ENCODE measurements at places on chromosomes 16 and 17.

DNA sequence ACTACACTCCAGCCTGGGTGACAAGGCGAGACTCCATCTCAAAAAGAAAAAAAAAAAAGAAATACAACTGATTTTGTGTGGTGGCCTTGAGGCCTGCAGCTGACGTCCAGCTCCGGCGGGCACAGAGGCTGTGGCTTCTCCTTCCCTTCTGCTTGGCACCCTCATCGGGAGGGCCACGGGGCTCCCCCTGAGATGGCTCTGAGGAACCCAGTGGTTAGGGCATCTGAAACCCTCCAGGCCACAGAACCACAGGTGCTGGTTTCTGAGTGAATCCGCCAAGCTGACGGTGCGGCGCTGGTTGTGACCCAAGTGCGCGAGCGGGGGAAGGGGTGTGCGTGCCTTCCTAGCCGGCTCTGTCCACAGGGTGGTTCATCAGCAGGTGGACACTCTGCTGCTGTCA, 63.4 kb downstream of the LMF1 start:
- peaks cover 25% of the 10 kb centered on the region for H3K36me3 ChIP-seq
- H3K27me3 ChIP-seq: no peaks in the 10 kb centered on the region
- DNase-seq: no peak
- H3K27ac ChIP-seq: no peak overlapping the region
- H3K4me3 ChIP-seq: no peak overlapping the region

DNA sequence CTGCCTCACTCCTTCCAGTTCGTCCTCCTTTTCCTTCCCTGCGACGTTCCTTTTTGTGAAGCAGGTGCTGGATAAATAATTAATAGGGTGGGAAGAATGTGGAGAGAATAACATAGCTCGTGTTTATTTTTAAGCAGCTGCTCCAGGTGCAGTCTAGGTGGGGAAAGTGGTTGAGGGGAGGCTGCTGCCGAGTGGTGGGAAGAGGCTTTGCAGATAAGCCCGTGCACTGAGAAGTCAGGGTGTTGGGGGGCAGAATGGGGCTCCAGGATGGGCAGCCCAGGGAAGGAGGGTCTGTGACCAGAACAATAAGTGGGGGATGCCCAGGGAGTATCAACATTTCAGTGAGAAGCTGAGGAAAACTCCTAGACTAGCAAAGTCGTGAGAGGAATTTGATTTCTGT, 300.5 kb downstream of the CPPED1 start:
- no peaks in the 10 kb centered on the region for H3K27me3 ChIP-seq
- DNase-seq: no peak
- no peak overlapping the region for H3K4me3 ChIP-seq
- no peaks in the 10 kb centered on the region for H3K36me3 ChIP-seq
- peaks cover 23% of the 10 kb centered on the region for H3K4me1 ChIP-seq

DNA sequence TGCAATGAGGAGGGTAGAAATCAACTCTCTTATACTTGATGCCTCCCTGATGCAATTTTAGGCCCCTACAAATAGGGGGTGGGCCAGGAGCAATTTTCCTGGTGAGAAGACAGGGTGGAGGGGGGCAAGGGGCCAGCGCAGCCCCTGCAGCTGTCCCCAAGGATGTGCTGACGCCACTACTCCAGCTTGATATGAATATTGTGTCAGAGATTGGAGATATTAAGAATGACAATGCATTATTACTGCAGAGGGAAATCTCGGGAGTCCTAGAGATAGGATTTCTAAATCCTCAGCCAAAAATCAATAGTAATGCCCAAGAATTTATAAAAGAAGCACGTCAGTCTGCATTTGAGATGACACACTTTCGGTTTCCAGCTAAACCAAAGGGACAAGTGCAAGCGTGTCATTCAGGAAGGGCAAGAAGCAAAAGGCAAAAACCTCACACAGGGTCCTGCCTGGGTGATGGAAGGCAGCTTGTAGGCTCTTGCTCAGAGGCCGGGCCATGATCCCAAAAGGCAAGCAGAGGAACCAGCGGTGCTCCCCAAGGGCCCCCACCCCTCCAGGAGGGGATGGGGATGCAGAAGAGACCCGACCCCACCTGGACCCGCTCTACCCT, 178.8 kb downstream of the C16orf78 start:
- no peaks in the 10 kb centered on the region for H3K36me3 ChIP-seq
- no peak overlapping the region for H3K27ac ChIP-seq
- peaks cover 7% of the 10 kb centered on the region for H3K4me1 ChIP-seq
- H3K4me3 ChIP-seq: no peak overlapping the region
- no peaks in the 10 kb centered on the region for H3K27me3 ChIP-seq

DNA sequence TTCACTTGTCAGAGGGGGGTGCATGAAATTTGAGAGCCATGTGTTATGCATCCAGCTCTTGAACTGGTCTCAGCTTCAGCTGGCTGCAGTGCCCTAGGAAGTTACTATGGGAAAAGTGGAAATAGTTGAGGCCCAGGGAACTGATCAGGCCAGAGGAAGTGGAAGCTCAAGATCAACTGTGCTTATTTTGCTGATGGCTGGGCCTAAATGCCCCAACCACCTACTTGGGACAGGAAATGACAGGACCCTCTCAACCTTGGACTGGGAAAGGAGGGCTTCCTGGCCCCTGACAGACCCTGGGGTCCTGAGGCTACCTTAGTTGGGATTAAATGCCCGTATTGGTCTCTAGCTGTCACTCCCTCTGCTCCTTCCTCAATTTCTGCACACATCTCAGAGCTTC, 1.2 kb upstream of the TAOK2 start:
- peaks cover 31% of the 10 kb centered on the region for H3K36me3 ChIP-seq
- no peak overlapping the region for H3K27ac ChIP-seq
- H3K4me1 ChIP-seq: peaks cover 22% of the 10 kb centered on the region
- no peaks in the 10 kb centered on the region for H3K27me3 ChIP-seq
- H3K4me3 ChIP-seq: no peak overlapping the region

- H3K4me3 ChIP-seq: no peak overlapping the region
- H3K36me3 ChIP-seq: peaks cover 13% of the 10 kb centered on the region
- H3K27ac ChIP-seq: no peak overlapping the region
- no peak for DNase-seq
- no peaks in the 10 kb centered on the region for H3K27me3 ChIP-seq
Observed at GRCh38 chr16:20726661-20727060, 15.0 kb downstream of the THUMPD1 start.

GRCh38 chr16:8377864-8378263, 212.4 kb downstream of the TMEM114 start:
- DNase-seq: no peak
- H3K4me3 ChIP-seq: no peak overlapping the region
- peaks cover 2% of the 10 kb centered on the region for H3K36me3 ChIP-seq
- peaks cover 12% of the 10 kb centered on the region for H3K27me3 ChIP-seq
- peaks cover 1% of the 10 kb centered on the region for H3K4me1 ChIP-seq
- no peak overlapping the region for H3K27ac ChIP-seq

DNA sequence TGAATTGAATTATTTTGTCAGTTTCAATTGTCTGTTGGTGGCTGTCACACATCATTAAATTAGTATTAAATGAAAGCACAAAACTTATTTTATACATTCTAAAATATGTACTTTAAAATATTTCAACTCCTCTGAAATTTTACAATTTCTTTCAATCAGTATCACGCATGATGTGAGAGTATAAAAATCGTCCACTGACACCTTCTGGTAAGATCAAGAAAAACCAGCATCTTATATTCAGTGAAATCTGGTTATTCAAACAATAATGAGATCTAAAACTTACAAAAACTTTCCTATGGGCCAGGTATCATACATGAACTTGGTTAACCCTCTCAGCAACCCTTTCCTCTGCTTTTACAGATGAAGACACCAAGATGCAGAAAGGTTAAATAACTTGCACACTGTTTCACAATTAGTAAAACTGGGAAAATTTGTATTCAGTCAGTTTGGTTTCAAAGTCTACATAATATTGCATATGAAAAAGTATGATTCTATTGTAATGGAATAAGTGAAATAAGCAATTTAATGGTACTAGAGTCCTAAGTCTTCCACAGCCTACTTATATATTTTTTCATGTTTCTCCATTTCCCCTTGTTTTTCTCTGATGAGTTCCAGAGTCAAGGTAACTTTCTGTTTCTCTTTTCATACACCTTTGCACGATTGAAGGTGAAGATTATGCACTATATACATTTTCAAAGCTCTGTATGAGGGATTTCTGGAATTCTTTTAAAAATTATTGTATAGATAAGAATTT, 58.7 kb downstream of the EFCAB5 start:
- no peaks in the 10 kb centered on the region for H3K27me3 ChIP-seq
- H3K36me3 ChIP-seq: no peaks in the 10 kb centered on the region
- no peak overlapping the region for H3K27ac ChIP-seq
- peaks cover 6% of the 10 kb centered on the region for H3K4me1 ChIP-seq
- no peak overlapping the region for H3K4me3 ChIP-seq

DNA sequence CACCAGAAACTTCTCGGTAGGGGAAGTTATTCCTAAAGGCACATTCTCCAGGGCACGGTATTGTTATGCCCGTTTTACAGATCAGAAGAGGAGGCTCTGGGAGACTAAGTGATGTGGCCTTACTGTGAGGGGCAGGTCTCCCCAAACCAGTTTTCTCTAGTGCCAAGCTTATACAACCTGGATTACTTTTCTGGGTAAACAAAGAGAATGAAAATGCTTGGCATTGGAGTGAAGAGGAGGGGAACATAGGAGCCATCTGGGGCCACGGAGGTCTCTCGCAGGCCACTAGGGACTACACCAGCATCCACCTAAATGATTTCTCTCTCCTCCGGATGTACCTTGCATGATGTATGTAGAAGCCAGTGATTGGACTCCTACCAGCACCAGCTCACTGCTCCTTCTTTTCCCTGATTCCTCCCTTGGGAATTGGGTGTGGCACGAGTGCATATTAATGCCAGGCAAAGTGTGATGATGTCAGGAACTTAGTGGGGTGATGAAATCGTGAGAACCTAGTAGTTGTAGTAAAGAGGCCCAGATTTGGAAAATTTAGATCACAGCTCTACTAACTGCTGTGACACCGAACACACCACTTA, 674 bp downstream of the TOM1L1 start:
- H3K27ac ChIP-seq: peak overlapping the region; percentile 94
- H3K36me3 ChIP-seq: peaks cover 12% of the 10 kb centered on the region
- H3K27me3 ChIP-seq: peaks cover 7% of the 10 kb centered on the region
- H3K4me1 ChIP-seq: peaks cover 20% of the 10 kb centered on the region

- H3K4me3 ChIP-seq: no peak overlapping the region
- DNase-seq: no peak
- no peaks in the 10 kb centered on the region for H3K36me3 ChIP-seq
Observed at GRCh38 chr17:71980171-71980570, 140.6 kb upstream of the SOX9 start.

GRCh38 chr16:23290189-23291062, 11.7 kb upstream of the SCNN1B start:
- H3K4me1 ChIP-seq: no peaks in the 10 kb centered on the region
- H3K4me3 ChIP-seq: no peak overlapping the region
- H3K36me3 ChIP-seq: no peaks in the 10 kb centered on the region

- peak overlapping the region; percentile 74 for H3K4me3 ChIP-seq
- peaks cover 51% of the 10 kb centered on the region for H3K27me3 ChIP-seq
- H3K27ac ChIP-seq: peak overlapping the region; percentile 29
- peak; percentile 71 for DNase-seq
Observed at GRCh38 chr16:51151961-51152663, 1.0 kb upstream of the SALL1 start.

DNA sequence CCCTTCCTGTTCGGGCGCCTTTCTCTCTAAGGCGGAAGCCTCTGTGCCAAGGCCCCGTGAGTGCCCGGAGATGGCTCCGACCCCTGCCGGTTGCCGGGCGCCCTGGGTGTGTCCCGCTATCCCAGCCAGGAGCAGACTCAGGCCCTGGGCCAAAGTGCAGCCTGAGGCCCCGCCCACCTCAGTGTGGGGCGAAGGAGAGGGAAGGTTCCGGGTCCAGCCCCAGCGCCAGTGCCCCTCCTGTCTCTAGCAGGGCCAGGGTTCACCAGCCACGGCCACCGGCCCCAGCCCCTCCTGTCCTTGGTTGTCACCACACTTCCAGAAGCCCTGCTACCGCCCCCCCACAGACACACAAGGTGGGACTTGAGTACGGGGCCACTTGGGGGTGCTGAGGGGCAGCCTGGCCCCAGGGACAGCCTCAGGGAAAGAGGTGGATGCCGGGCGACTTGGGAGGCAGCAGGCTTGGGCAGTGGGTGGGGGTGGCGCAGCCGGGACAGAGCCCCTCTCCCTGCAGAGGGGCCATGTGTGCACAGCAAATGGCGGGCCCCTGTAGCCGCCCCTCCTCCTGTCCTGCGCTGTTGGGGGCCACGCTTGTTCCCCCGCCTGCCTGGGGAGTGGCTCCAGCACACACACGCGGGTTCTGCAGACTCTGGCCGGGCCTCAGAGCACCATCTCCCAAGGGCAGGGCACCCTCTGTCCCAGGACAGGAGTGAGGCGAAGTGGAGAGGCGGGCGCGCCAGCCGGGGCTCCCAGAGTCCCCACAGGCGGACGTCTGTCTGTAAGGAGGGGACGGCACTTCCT, 6.0 kb downstream of the C1QTNF8 start:
- peaks cover 9% of the 10 kb centered on the region for H3K4me1 ChIP-seq
- H3K4me3 ChIP-seq: no peak overlapping the region
- peaks cover 1% of the 10 kb centered on the region for H3K36me3 ChIP-seq
- DNase-seq: no peak

DNA sequence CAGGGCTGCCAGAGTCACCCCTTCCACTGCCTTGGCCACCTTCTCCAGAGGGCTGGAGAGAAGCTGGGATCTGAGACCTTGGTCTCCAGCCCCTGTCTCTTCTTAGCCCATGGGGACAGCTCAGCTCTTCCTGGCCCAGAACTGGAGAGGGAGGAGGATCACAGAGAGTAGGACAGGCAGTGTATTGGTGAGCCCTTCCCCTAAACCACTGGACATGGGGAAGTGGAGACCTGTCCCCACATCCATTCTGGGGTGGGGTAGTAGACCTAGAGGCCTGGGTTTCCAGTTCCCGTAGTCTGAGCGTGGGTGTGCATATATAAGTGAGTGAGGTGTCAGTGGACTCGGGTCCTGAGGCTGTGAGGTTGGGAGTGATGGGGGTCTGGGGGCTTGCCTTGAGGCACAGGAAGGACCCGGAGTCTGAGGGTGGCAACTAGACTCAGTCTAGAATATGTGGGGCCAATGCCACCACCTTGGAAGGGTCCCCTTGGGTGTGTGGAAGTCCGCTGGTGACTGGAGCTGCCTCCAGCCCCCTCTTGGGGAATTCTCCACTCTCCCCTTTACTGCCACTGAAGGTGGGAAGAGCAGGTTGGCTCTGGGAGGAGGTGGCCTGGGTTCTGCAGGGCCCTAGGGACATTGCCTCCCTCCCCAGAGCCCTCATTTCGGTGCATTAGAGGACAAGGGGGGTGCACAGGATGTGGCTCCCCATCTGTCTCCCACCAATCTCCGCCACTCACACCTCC, 19.9 kb downstream of the GJD3 start:
- H3K27me3 ChIP-seq: no peaks in the 10 kb centered on the region
- peak overlapping the region; percentile 89 for H3K4me3 ChIP-seq
- no peak for DNase-seq
- H3K36me3 ChIP-seq: peaks cover 5% of the 10 kb centered on the region
- peak overlapping the region; percentile 97 for H3K27ac ChIP-seq

GRCh38 chr17:29369831-29370735, 20.1 kb upstream of the TAOK1 start:
- peak; percentile 29 for DNase-seq
- peaks cover 7% of the 10 kb centered on the region for H3K27me3 ChIP-seq
- no peak overlapping the region for H3K27ac ChIP-seq
- H3K36me3 ChIP-seq: no peaks in the 10 kb centered on the region
- H3K4me3 ChIP-seq: no peak overlapping the region

- H3K4me3 ChIP-seq: no peak overlapping the region
- H3K4me1 ChIP-seq: peaks cover 13% of the 10 kb centered on the region
- DNase-seq: no peak
- no peak overlapping the region for H3K27ac ChIP-seq
- H3K27me3 ChIP-seq: no peaks in the 10 kb centered on the region
Observed at GRCh38 chr16:88702371-88703210, 3.6 kb downstream of the RNF166 start.

Measured in progenitor cell of endocrine pancreas (in vitro differentiated cells).